ENCODE measurements at places on chromosomes 3 and 15. TPM values are rescaled to one million over a fixed set of nuclear protein-coding genes. Genes with fewer than 3 reads are reported as not detected.

DNA sequence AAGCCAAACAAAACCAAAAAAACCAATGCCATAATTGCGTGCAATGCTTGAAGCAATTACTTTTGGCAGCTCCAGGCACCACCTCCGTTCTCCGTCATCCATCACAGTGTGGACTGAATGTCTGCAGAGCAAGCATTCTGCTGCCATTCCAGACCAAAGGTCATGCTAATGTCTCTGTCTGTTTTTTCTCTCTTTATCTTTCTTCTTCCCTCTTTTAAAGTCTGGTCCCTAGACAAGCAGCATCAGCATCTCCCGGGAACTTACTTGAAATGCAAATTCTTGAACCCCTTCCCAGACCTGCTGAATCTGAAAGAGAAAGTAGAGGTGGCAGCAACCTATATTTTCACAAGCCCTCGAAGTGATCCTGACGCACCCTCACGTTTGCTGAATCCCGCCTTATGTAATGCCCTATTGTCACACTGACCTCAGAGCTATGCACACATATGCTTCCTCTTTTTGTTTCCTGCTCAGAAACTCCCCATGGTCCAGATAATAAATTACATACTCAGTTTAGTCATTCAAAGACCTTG, 297.3 kb upstream of the PROK2 start:
- DNase-seq, result peak; percentile 48

DNA sequence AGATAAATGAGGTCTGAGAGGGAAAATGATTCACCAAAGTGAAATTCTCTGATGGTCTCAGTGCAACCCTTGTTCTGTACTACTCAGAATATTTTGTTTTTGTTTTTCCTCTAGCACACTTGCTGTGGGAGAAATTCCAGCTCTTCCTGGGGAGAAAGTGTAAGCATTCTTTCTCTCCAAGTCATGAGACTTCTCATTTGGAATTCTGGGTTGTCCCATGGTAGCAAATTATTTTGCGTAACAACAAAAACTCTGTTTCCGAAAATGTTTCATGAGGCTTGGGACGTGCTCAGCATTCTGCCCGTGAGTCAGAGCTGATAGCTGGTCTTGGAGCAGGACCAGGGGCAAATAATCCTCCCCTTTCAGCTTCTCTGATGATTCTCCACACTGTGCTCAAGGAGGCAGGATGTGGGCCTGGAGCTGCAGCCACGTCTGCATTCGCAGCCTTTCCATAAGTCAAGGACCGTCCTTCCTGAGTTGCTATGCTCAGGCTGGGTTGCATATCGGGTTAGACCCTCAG, 70.3 kb downstream of the SENP2 start:
- peak; percentile 30 for DNase-seq

GRCh38 chr3:138347960-138348753, at the start of gene MRAS:
MRAS (plus strand) TSS chr3:138348579; CDS start chr3:138372884, 24,305 bp downstream.
- DNase-seq, result peak; percentile 67

TNFAIP8L3 gene
- 6.8 TPM for total RNA-seq

ACOX2 gene
- 28.3 TPM for total RNA-seq

TUSC7 gene
- not detected for total RNA-seq

LMCD1 gene
- 12.1 TPM for total RNA-seq

EPHB3 gene
- 6.3 TPM for total RNA-seq

IL17RD gene
- 1.9 TPM for total RNA-seq
